ENCODE measurements at places on chromosomes 16 and 17. TPM values are rescaled to one million over a fixed set of nuclear protein-coding genes. Genes with fewer than 3 reads are reported as not detected.

DNA sequence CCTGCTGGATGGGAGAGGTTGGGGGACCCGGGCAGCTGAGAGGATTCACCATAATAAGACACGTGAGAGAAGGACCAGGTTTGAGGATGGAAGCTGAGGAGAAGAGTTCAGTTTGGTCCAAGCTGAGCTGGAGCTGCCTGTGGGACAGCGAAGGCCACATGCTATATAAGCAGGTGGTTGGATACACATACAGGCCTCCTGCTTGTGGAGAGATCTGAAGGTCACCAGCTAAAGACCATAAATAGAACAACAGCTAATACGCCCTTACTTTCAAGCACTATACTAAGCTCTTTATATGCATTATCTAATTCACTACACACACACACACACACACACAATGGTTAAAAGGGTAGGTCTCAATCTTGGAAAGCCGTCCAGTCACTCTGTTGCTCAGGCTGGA, 32.1 kb downstream of the DUSP14 start:
- no peaks in the 10 kb centered on the region for H3K4me1 ChIP-seq
- no peaks in the 10 kb centered on the region for H3K36me3 ChIP-seq
- DNase-seq, result no peak
- no peaks in the 10 kb centered on the region for H3K27me3 ChIP-seq

DNA sequence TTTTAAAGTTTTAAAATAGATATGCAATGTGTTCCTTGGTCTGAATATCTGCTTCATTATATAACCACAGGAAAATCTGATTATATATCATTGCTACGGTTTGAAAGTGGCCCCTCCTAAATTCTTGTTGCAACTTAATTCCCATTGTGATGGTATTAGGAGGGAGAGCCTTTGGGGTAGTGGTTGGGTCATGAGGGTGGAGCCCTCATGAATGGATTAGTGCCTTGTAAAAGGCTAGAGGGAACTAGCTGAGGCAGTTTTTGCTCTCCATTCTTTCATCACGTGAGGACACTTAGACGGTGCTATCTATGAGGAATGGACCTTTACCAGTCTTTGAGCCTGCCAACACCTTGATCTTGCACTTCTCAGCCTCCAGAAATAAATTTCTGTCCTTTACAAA, 7.6 kb downstream of the ABCA6 start:
- peaks cover 31% of the 10 kb centered on the region for H3K4me1 ChIP-seq
- no peaks in the 10 kb centered on the region for H3K27me3 ChIP-seq
- H3K36me3 ChIP-seq, result peaks cover 7% of the 10 kb centered on the region
- no peak for DNase-seq

DNA sequence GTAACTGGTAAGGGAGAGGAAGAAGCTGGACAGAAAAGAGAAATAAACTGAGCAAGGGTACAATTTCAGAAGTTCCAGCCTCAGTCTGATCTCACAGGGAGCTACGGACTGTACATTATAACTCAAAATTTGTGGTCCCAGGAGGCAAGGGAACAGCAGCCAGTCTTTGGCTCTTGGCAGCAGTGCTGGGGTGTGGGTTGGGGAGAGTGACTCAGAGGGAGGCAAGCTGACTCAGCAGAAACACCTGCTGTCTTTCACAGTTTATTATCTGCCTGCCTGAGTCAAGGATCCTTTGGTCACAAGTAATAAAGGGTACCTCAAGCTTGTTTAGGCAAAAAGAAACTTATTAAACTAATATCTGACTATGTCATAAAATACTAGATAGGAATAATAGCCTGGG, 73.5 kb upstream of the KIF2B start:
- DNase-seq, result no peak
- H3K27ac ChIP-seq, result no peak overlapping the region
- no peaks in the 10 kb centered on the region for H3K4me1 ChIP-seq
- H3K36me3 ChIP-seq, result no peaks in the 10 kb centered on the region
- H3K27me3 ChIP-seq, result no peaks in the 10 kb centered on the region

- no peak overlapping the region for H3K27ac ChIP-seq
- H3K4me3 ChIP-seq, result no peak overlapping the region
- H3K36me3 ChIP-seq, result peaks cover 50% of the 10 kb centered on the region
These were observed 17.4 kb downstream of the CSF3 start for GRCh38 chr17:40032322-40033320.

DNA sequence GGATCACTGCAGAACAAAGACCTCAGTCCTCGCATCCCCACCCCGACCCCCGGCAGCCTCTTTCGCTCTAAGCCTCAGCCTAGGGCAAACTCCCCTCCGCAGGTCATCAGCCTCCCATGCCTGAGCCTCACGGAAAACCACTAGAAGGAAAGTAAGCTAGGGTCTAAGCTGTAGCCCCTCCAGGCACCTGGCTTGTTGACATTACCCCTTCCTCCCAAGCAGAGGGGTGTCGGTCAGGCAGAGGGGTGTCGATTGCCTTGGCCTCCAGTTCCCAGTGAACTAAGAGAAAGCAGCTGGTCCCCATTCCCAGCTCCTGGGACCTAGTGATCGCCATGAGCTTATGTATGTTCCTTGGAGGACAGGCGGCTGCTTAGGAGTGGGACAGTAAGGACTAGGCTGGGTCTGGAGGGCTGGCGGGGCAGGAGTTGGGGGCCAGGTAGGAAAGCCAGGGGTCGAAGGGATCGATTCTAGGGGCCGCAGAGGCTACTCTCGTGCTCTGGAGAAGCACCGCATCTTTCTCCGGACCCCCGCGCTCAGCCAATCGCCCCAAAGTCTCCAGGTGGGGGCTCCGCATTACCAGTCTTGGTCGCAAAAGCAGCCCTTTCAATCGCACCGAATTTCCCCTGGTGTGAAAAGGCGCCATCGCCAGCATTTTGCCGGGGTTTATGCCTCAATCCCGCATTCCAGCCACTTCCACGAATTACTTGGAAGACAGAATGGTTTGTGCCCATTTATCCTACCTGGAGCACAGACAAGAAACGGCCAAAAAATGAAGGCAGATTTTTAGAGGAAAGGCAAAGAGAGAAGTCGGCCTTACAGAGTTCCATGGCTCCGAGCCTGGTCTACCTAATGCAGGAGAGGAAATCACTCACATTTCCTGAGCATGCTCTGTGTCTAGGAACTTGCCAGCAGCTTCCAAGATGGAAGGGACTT, 21.3 kb upstream of the HOXB13 start:
- H3K27me3 ChIP-seq, result peaks cover 72% of the 10 kb centered on the region
- H3K27ac ChIP-seq, result no peak overlapping the region
- no peaks in the 10 kb centered on the region for H3K4me1 ChIP-seq
- H3K36me3 ChIP-seq, result no peaks in the 10 kb centered on the region

Gene HOXB8
- total RNA-seq, result not detected

GRCh38 chr16:68739964-68740627, 3.0 kb downstream of the CDH1 start:
- H3K4me1 ChIP-seq, result no peaks in the 10 kb centered on the region
- H3K36me3 ChIP-seq, result no peaks in the 10 kb centered on the region
- peak; percentile 32 for DNase-seq

Gene CTRL
- 0.12 TPM for total RNA-seq

DNA sequence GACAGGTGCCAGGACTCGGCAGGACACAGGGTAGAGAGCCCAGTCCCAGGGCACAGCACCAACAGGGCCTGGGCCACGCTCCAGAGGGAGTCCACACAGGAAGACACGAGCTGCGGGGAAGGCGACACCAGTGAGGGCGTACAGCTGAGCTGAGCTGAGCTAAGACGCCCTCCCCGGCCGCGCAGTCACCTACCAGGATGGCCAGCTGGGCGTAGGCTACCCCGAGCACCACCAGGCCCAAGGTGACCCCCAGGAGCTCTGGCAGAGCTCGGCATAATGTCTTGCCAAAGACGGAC, 42.6 kb downstream of the TSC2 start:
- H3K4me1 ChIP-seq, result peaks cover 59% of the 10 kb centered on the region
- peak; percentile 71 for DNase-seq
- H3K36me3 ChIP-seq, result no peaks in the 10 kb centered on the region
- no peaks in the 10 kb centered on the region for H3K27me3 ChIP-seq
- H3K27ac ChIP-seq, result no peak overlapping the region
- H3K4me3 ChIP-seq, result peak overlapping the region; percentile 47

- no peaks in the 10 kb centered on the region for H3K27me3 ChIP-seq
- DNase-seq, result no peak
- no peak overlapping the region for H3K27ac ChIP-seq
- H3K4me3 ChIP-seq, result no peak overlapping the region
These were observed 25.6 kb downstream of the MRM3 start for GRCh38 chr17:807523-808294.

DNA sequence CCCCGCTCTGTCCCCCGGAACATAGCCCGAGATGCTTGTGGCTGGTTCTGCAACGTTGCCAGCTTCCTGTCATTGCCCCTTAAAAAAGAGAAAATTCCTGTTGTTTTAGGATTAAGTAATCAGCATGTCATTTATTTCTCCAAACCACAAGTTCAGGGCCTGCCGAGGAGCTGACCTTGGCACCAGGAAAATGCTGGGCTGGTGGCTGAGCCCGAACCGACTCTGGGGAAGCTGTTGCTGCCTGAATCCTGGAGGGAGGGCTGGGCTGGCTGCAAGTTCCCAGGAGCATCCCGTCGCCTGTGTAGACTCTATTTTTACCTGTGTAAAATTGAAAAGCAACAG, 130.9 kb upstream of the FOXF1 start:
- no peak for DNase-seq
- H3K27me3 ChIP-seq, result no peaks in the 10 kb centered on the region
- no peak overlapping the region for H3K4me3 ChIP-seq
- no peak overlapping the region for H3K27ac ChIP-seq
- H3K4me1 ChIP-seq, result no peaks in the 10 kb centered on the region

DNA sequence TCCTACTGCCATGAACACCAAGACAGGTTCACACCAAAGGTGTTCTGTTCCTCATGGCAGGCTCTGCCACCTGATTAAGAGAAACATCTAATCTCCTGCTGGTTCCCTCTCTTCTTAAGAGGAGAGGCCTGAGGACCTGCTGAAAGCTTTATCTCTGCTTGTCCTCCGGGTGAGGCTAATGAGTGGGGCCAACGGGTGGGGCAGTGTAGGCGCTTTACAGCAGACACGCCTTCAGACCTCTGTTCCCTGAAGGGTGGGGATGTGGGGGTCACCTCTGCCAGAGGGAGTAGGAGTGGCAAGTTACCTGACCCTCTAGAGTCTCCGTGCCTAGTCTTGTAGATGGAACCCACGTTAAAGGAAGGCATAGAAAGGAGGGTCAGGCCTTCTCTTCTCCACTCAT, 4.2 kb upstream of the MRM1 start:
- H3K27ac ChIP-seq, result no peak overlapping the region
- no peak for DNase-seq
- H3K4me1 ChIP-seq, result no peaks in the 10 kb centered on the region
- no peaks in the 10 kb centered on the region for H3K36me3 ChIP-seq
